PC-3 (cell line): ENCODE measurements at places on chromosomes 6 and 20. TPM values are rescaled to one million over a fixed set of nuclear protein-coding genes. Genes with fewer than 3 reads are reported as not detected.
A peak's percentile ranks its signal among the peaks of the same experiment; 100 is the strongest.

DNA sequence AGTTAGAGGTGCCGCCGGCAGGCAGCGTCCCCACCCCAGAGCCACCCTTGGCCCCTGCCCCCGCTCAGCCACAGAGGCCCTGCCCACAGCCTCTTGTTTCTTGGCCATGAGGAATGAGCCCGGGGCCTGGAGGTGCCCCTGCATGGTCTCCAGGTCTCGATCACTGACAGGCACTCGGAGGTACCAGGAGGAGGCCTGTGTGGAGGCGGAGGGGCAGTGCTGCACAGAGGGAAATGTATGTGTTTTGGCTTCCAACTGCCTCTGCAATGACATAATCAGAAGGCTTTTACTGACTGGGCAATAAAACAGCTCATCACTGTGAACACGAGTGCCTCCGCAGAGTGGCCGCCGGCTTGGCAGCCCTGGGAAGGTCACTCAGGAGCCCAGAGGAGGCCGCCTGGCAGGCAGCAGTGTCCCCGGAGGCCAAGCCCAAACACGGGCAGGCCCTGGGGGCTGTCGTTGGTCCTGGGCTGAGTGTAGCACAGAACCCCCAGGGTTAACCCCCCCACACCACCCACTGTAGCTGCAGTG lies 61.1 kb upstream of the GATA5 start:
- no peak for DNase-seq

GRCh38 chr6:167827583-167828324 lies 1.0 kb downstream of the AFDN start:
- peak; percentile 33 for DNase-seq

DNA sequence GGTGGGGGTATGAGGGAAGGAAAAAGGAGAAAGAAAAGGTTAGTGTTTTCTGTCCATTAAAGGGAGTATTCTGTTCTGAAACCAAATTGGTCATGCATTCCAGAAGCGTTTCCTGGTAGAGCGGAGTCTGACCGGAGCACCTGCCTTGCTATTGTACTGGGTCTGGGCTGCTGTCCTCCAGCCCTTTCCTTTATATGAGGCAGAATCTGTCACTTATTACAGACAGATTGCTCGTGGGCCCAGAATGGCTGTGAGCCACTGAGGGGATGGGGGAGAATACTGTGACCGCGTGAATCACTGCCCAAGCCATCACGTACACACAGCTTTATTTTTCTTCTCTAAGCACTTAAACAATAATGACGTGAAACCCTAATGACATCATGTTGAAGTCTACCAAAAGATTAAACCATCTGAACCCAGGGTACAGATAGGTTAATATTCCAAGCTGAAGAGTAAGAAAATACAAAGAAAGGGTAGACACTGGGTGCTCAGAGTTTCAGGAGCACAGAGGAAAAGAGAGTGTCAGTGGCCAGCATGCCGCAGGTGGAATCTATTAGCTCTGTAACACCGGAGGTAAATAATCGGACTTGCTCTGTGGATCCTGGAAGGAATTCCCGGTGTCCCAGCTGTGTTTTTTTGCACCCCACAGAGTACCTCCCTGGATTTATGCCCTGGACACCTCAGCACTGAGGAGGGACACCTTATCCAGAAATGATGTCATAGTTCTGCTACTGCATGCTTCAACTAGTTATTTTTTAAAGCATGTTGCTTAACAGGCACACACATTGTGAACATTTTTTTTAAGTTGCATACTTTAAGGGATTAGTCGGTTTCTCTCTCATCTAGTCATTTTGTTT lies 573.3 kb downstream of the PKHD1 start:
- no peak for DNase-seq

- peak; percentile 75 for DNase-seq
Measured at GRCh38 chr6:148342350-148343046, at the start of gene SASH1. TSS of gene SASH1 (plus strand) at chr6:148342838. CDS start at chr6:148343068, 230 bp downstream.

- DNase-seq: peak; percentile 11
Measured at GRCh38 chr6:151948002-151948743, 140.7 kb downstream of the ESR1 start.

GRCh38 chr20:10653599-10654249 lies 20.1 kb downstream of the JAG1 start:
- DNase-seq: no peak

GRCh38 chr6:1552296-1552761 lies 57.4 kb upstream of the FOXC1 start:
- DNase-seq: peak; percentile 54

- DNase-seq: no peak
Measured at GRCh38 chr6:28264834-28265401, 2.0 kb upstream of the ZSCAN26 start.

- DNase-seq: peak; percentile 84
Measured at GRCh38 chr20:63138855-63139341, 77.0 kb downstream of the YTHDF1 start.

GRCh38 chr20:53829724-53830521 lies 236.3 kb upstream of the ZNF217 start:
- DNase-seq: peak; percentile 74

DNA sequence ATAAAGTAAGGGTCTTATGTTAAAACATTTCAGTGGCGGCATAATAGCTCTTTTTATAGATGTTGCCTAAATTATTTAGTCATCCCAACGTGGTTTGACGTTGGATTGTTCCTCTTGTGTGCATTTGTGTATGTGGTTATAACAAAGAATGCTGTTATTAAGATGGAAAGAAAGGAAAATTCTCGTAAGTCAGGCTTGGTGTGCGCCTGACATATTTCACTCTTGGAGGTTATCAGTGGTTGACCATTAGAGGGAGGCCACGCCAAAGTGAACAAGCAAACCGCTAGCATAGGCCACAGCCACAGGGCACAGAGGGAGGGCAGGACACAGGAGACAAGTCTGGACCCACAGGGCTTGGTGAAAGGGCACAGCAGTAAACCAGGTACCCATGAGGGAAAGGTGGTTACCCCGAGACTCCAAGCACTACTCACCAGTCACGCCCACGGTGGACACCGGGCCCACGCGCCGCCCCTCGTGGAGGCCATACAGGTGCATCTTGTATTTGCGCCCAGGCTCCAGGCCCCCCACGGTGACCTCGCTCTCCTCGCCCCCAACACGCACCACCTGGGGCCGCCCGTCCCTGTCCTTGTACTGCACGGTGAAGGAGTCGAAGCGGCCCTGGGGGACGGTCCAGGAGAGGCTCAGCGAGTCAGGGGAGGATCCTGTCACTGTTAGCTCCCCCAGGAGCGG lies 22.9 kb downstream of the CYP21A2 start:
- no peak for DNase-seq

DNA sequence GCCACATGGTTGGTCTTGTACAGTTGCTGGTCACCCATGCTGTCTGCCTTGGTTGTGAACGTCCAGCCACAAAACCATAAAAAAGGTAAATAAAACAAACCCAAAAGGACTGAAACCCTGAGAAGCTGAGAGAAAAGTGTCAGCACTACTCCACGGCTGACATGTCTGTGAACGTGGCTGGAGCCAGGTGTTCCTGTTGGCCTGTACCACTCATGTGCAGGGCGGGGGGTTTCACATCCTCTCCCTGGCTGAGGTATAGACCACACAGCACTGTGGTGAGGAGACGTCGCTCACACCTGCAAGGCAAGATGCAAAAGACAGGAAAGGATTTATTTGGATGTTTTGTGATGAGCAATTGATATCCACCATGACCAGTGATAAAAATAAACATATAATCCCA lies 51.9 kb upstream of the MRPS10 start:
- no peak for DNase-seq

CNR1 gene
- not detected in 2 replicates for total RNA-seq

COL9A3 gene
- total RNA-seq: 14.3 and 17.7 TPM in 2 replicates

AGER gene
- 2.0 and 5.0 TPM in 2 replicates for total RNA-seq

PKIB gene
- 22.4 and 28.0 TPM in 2 replicates for total RNA-seq

NR2E1 gene
- total RNA-seq: 0.07 TPM in 1 of 2 replicates, not detected in the other

VARS2 gene
- total RNA-seq: 66.5 and 87.8 TPM in 2 replicates

HLA-DRB1 gene
- not detected in 2 replicates for total RNA-seq

TGIF2 gene
- total RNA-seq: 15.2 and 15.7 TPM in 2 replicates

B3GAT2 gene
- not detected in 2 replicates for total RNA-seq
